ENCODE measurements at places on chromosomes 7 and 10.
A peak's percentile ranks its signal among the peaks of the same experiment; 100 is the strongest.

DNA sequence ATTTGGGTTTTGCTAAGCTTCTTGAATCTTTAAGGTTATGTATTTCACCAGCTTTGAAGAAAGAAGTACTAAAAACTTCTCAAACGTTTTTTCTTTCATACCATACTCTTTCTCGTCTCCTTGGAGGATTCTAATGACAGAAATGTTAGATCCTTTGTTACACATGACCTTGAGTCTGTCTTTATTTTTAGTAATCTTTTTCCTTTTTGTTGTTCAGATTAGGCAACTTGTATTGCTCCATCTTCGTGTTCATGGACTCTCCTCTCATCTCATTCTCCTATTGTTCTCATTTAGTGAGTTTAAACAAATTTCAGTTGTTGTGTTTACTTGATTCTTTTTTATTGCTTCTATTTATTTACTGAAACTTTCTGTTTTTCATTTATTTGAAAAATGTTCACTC is 73.7 kb downstream of the WDFY4 start:
- no peak for DNase-seq

- no peak for DNase-seq
Observed at GRCh38 chr10:3408603-3409365, 236.2 kb upstream of the PITRM1 start.

GRCh38 chr7:75762350-75762917 is 9.6 kb downstream of the CCL26 start:
- DNase-seq: peak; percentile 62

- no peak for DNase-seq
Observed at GRCh38 chr10:92756201-92757065, 66.7 kb downstream of the HHEX start.

- no peak for DNase-seq
Observed at GRCh38 chr7:158077934-158078910, 509.4 kb downstream of the PTPRN2 start.

GRCh38 chr10:103451091-103451813 is 918 bp downstream of the CALHM2 start:
- no peak for DNase-seq

DNA sequence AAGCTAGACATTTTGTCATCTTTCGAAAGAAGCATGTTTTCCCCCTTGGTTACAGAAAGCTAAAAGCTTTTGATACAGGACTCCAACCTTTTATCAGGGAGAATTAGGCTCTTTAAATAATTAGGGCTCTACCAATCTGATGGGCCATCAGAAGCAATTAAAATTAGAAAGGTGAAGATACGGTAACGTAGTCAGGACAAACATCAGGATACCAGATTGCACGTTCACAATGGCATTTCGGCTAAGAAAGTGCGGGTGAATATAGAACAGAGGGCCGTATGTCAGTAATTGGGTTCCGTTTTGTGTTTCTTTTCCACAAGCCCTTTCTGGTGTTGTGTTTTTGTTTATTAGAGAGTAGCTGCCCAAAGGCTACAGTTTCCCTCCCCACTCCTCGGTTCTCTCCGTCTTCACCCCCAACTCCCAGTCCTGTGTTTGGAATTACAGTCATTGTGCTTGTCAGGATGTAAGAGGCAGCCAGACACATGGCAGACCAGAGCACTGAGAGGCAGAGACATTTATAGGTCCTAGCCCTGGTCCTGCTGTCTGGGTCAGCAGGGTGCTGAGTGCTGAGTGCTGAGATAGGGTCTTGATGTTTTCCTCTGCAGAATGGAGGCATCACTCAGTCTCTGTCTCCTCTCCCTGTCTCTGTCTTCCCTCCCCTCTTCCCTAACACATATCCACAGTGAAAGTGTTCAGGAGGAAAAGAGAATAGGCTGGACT is 5.5 kb downstream of the PFKP start:
- no peak for DNase-seq

DNA sequence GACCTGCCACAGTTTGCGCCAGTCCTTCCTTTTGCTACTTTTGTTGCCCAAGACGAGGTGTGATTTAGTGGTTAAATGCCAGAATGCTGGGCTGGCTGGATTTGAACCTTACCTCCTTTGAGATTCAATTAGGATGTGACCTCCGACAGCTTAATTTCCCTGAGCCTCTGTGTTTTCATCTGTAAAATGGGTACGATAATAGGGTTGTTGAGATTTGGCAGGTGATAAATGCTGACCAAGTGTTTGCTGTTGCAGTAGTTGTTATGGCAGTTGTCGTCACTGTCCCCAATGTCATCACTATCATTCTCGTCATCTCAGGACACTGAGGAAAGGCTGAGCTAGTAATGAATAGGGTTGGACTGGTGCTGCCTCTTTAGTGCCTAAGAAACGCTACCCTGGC is 61.1 kb downstream of the GRK5 start:
- no peak for DNase-seq

GRCh38 chr10:14926061-14926470 is 27.8 kb downstream of the DCLRE1C start:
- no peak for DNase-seq

DNA sequence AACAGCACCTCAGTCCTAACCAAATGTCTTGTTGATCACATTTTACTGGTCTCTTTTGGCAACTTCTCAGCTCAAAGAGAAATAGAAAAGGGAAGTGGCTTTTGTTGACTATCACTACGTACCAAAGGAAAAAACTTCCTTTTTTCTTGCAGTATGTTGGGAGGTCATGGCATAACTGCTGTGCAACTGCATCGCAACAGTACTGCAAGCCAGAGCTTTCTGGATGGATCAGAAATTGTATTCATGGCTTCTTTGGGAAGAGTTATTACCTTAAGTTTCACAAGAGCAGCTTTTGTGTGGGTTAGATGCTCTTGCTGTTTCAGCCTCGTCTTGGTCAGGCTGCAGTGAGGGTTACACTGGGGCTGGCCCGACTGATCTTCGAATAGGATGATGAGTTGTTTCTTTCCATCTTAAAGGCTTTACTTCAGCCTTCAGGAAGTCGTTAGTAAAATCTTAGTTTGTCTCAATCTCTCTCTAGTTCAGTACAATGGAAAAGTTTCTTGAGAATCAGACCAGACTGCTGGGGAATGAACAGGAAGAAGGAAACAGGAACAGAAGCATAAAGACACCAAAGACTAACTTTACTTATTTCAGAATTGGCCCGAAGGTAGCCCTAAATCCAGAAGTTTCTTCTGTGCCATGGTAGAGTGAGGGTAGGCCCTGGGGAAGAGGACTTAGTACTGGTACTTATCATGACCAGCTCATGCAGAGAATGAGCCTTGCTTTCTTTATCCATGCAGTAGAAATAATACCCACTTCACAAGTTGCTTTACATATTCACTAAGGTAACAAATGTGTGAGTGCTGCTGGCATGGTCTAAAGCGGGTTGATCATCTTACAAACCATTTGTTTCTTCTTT is 153.6 kb downstream of the CELF2 start:
- DNase-seq: no peak

GRCh38 chr10:20059084-20059835 is 243.0 kb downstream of the PLXDC2 start:
- DNase-seq: no peak

DNA sequence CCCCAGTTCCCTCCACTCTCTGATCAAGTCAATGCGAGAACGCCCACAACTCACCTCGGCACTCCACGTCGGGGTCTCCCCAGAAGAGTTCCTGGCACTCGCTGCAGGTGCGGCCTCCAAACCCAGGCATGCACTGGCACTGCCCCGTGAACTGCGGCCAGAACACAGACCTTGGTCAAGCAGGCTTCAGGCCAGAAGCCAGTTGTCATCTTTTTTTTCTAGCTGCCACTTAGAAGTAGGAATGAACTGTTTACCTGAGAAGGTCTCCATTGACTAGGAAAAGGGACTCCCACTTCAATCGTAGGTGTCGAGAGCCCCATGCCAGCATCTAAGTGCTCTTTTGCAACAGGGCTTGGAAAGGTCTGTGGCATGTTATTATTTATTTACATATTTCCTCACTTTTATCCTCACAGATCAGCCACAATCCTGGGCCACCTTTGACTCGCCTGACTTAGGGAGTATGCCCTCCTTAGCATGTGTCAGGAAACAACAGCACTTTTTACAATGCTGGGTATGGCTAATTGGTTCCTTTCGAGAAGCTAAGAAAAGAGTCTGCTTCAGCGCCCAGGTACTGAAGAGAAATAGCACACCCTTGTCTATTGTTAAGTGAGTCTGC is 51.7 kb downstream of the LAMB1 start:
- no peak for DNase-seq

- no peak for DNase-seq
Observed at GRCh38 chr7:43485580-43485979, 97.3 kb upstream of the STK17A start.
